ENCODE measurements at places on chromosomes 1 and 21.

DNA sequence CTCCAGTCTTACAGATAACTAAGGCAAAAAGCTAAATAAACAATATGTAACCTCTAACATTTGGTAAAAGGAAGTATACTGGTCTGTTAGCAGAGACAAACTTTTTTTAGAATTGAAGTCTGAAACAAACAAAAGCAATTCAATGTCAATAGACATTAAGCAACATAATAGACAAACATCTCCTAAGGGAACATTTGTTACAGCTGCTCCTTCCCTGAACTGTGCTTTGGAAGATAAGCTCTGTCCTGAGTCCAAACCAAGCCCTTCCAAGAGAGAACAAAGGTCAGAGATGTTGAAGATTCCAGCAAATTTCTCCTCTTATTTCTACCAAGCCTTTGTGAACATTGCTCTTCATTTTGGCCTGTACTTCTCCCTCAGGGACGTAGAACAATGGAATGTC, 25.3 kb downstream of the FMO2 start:
- DNase-seq: no peak

GRCh38 chr1:178664278-178664677, 60.8 kb upstream of the RALGPS2 start:
- DNase-seq: no peak

DNA sequence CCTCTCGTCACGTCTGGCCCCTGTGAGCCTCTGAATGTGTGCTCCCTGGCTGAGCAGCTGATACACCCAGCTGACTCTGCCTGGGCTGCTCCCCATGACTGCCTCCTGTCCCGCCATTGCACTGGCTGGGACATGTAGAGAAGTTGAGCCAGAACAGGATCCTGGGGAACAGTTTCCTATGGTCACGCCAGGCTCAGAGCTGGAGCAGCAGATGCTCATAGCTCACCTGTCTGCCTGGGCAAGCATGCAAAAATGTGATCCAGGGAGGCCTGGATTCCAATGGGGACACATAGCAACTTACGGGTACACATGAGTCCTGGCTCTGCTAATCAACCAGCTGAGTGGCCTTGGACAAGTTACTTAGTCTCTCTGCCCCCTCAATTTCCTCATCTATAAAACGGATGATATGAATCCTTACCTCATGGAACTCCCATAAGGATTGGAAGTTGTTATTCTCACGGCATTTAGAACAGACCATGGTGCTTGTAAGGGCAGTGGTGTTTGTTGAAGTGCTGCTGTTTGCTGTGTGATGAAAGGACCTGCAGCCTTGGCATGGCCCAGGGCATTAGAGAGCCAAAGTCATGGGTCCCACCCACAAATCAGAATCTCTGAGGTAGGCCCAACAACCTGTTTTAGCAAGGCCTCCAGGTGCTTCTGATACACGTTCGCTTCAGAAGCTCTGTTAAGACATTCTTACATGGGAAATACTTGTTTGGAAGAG, 150.3 kb upstream of the VANGL1 start:
- DNase-seq: no peak

- DNase-seq: no peak
Observed at GRCh38 chr1:53316424-53316765, 11.5 kb downstream of the LRP8 start.

GRCh38 chr1:228938537-228938901, 203.2 kb downstream of the RHOU start:
- DNase-seq: no peak

DNA sequence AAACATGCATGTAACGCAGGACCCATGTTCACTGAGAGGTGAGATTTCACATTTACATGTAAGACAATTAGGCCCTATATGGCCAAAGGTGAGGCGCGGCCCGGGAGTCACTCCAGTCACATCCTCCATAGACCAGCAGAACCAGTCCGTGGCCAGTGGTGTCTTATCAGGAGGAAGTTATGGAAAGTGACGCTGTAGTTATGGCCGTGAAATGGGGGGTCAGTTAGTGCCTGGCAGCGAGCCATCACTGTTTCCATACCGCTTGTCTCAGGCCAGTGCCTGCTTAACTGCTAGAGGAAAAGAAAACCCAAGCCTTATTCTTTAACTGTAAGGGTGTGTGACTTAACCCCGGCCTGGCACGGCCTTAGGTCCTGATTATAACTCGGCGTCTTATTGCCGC, 6.1 kb downstream of the C1orf159 start:
- DNase-seq: no peak

GRCh38 chr1:9957726-9958125, 14.5 kb downstream of the NMNAT1 start:
- DNase-seq: no peak

- DNase-seq: no peak
Observed at GRCh38 chr1:201883786-201884185, 4.9 kb upstream of the SHISA4 start.

DNA sequence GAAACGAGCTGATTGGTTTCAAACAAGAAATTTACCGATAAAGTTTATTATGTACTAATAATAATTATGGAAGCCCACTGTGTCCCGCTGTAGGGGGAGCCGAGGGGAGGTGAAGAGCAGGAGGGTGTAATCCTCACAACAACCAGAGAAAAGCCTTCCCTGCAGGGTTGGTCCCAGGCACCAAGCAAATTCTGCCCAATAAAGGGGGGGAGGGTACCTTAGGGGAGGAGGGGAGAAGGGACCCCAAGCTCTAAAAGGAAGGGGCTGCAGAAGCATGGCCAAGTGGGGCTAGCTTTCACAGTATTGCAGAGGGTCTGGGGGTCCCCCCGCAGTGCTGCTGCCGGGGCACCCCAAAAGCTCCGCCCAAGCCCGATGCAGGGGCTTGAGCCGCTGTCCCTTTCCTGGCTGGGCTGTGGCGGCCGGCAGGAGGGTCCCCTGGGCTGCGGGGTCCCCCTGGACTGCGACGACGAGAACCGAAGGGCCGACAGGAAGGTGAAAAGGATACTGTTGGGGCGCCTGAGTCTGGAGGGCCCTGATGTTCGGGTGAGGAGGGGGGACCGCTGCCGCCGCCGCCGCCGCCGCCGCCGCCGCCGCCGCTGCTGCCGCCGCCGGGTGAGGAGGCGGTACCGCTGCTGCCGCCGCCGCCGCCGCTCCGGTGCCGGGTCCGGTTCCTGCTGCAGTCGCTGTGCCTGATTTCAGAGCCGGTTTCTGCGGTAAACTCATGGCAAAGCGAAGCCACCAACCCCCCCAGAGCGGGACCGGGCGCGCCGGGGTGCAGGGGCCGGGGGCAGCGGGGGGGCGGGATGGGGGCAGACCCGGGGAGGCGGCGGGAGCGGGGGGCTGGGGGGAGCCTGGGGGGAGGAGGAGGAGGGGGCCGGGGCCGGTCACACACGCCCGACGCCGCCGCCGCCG, 771 bp downstream of the EIF4G3 start:
- peak; percentile 55 for DNase-seq

DNA sequence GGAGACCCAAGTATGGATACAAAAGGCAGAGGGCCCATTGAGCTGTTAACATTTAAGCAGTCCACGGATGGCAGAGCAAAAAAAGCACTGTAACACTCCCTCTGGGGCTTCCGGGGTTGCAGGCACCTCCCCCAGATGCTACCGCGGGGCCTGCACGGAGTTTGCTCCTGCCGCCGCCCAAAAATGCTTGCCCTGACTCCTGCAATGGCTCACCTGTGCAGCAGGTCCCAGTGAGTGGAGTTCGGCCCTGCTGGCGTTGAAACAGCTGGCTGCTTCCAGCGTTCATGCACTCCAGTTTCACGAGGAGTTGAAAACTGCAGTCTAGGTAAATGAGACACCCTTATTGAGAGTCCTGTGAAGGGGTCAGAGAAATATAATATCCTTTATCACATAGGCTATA, 832.8 kb downstream of the NCAM2 start:
- DNase-seq: no peak

GRCh38 chr1:191993549-191993948, 164.7 kb upstream of the RGS18 start:
- no peak for DNase-seq

GRCh38 chr1:115084902-115085511, 4.3 kb downstream of the TSPAN2 start:
- DNase-seq: no peak

DNA sequence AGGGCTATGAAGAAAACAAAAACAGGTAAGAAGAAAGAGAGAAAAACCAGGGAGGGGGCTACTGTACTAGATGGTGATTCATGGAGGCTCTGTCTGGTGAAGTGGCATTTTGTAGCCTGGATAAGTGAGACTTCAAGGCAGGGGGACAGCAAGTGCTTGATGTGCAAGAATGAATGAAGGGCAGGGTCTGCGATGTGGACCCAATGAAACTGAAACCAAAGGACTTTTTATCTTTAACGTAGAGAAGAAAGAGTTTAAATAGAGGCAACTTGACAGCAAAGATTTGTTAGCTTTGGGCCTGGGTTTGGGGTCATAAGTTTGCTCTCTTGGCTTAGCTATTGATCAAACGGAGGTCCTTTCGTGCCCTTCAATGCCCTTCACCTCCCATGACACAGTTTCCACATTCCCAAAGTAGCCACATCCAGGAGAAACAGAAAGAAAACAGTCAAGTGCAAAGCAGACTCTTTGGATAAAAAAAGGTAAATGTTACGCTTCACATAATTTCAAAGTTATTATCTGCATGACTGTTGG, 291.0 kb downstream of the GRIK1 start:
- no peak for DNase-seq

DNA sequence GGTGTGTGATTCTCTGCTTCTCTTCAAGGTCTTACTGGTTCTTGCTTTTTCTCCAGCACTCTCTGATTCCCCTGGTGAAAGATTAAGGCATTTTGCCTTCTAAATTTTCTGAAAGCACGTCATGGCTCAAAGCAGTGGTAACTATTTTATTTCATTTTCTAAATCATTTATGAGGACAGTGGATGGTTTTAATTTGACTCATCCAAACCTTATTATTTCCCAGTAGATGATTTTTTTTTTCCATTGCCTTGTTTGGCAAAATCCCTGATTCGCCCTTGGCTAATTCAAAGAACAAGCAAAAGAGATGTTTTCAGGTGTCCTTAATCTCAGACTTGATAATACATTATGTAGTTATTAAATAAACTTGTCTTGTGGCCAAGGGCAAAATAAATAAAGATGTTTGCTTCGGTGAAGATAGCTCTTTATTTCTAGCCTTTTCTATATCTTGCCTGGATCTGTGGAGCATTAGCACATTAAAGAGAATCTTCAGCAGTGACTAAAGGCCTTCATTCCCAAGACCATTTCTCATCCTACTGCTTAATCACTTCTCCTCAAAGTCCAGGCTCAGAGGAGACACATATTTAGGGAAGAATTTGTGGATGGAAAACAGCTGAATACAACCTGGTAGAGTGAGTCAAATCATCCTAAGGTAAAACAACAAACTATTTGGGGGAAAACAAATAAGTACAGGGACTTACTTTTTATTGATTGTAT, 359.8 kb downstream of the DUSP10 start:
- no peak for DNase-seq

GRCh38 chr1:41607808-41608207, 123.3 kb upstream of the EDN2 start:
- DNase-seq: no peak

DNA sequence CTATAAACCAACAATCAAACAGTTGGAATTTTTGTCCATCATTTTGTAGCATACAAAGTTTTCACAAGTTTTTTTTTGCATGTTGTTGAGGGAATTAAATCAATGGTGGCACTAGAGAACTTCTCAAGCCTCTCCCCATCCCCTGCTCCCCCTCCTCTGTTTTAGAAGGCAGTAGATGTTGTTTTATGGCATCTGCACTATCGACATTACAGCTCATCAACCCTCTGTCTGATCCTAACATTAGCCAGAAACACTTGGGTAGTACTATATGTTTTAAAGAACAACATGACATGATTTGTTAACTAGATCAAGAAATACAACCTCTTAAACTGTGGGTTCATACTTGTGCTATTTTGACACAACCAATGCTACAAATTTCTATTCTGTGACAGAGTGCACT, 306.5 kb upstream of the NR5A2 start:
- DNase-seq: no peak

DNA sequence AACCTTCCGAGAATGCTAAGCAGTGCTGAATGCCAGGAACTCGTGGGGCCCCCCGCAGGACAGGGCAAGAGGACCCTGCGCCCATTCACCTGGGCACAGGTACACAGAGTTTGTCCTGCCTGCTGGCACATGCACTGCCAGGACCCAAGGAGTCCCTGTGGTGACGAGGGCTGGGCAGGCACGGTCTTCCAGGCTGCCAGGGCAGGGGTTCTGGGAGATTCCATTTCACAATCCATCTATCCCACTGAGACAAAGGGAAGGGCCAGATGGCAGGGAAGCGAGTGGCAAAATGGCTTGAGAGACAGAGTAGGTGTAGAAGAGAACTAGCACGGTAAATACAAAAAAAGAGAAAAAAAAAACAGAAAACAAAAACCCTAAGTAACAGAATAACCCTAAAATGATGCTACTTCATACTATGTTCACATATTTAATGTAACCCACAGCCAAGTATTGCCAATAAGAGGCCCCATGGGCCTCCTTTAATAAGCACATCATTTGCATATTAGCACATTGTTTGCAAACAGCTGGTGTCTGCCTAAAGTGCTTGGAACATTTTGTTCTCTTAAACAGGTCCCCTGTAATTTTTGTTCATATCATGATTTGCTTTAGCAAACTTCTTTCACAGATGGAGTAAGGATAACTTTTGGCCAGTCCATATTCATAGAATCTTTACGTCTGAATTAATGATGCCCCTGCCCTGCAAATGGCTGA, 83.8 kb downstream of the STUM start:
- no peak for DNase-seq

DNA sequence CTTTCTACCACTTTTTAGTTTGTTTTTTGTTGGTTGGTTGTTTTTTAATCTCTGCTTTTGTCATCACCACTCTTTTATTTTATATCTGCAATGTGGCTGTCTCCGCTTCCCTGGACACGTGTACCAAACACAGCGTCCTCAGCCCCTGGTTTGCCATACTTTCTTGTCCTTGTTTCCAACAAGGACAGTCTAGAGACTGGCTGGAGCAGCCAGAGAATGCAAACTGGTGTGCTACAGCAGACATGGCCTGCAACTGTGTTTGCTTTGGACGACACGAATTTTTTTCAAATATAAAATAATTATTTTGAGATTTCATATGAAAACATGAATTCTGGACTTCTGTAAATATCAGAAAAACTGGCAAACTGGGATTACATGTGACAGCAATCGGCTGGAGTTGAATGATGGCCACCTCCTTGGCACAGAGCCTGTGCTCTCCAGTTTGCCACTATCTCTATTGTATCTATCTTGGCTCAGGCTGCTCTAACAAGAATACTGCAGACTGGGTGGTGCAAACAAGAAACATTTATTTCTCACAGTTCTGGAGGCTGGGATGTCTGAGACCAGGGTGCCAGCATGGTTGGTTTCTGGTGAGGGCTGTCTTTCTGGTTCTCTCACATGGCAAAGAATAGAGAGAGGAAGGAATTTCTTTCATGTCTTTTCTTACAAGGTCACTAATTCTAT, 34.6 kb upstream of the POU2F1 start:
- DNase-seq: no peak

GRCh38 chr1:1629430-1630190, 2.4 kb upstream of the MMP23B start:
- no peak for DNase-seq

DNA sequence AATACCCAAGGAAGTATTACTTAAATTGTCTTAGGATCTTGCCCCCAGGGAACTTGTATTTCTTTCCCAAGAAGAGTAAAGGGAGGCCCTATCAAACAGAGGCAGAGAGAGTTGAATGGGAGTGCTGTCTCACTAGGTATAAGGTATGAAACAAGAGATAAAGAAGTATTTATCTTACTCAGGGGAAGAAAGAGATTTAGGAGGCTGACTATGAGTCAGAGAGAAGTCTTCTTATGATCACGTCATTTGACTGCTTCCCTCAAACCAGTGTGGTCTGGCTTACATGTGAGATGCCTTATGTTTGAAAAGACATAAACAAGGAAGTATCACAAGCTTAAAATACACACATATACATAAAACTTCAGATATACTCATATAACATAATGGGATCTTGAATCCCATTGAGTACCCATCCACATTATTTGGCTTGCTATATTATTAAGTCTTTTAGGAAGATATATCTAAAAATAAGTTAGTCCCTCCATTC, 29.6 kb downstream of the DUSP10 start:
- DNase-seq: peak; percentile 41

All from hepatic stellate cell (primary cell).